ENCODE measurements at places on chromosomes 5 and 9. TPM values are rescaled to one million over a fixed set of nuclear protein-coding genes. Genes with fewer than 3 reads are reported as not detected.

Gene RIOK2
- total RNA-seq, result 41.3 TPM

Gene SLC34A3
- not detected for total RNA-seq

Gene RMRP
- total RNA-seq, result 12,624 TPM

Gene PCDHB8
- total RNA-seq, result not detected

Gene GARIN3
- total RNA-seq, result not detected

DNA sequence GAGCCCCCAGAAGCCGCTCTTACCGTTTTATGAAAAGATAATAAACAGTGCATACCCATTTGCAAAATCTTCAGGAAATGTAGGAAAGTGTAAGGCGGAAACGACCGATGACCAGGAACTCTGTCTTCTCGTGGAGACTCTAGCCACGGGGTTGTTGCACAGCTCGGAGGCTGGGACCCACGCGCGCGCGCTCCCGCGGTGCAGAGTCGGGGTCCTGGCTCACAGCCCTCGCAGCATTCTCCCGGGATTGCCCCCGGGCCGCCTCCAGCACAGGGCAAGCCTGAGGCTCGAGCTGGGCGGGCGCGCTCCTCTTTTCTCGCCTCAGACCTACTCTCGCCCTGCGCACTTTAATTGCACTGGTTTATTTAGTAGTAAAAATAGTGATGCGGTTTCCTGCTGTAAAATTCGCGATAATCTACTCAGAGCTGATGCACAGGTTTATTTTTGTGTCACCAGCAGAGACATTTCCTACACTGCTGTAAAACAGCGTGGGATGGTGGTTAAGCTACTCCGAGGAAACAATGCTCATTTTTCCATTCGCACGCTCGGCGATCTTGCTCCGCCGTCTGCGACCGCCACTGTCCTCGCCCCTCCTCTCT is 15.5 kb downstream of the TRIM7 start:
- peak; percentile 67 for DNase-seq

DNA sequence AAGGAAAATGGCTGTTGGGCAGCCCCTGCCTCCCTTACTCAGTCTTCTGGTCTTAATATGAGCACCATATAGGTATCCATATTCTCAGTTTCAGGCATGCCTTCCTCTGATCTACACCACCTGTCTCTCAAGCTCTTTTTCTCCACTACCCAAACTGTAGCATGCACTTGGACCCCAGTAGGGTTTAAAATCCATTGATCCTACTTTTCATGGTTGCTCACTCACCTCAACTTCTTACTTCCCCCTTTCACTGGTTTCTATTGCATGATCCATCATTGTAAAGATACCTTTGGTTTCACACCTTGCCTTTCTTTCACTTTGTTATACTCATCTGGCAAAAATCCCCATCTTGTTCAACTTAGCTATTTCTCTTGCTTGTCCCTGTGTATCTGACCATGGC is 159.4 kb downstream of the KDM4C start:
- DNase-seq, result no peak

DNA sequence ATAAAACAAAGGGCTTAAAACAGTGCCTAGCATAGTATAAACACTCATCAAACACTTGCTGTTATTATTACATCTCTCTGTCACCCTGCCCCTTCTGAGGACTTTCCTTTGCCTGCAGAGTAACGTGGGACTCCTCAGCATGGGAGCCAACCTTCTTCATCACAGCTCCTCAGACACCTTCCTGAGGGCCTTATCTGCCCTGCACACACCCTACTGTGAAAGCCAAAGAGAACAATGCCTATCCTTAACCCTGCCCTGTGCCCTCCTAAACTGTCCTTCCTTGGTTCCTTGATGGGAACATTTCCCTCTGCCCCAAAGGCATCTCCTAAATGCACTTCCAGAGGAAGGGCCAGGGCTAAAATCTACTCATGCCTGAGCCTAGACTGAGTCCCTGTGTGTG is 20.6 kb upstream of the HAND1 start:
- DNase-seq, result no peak

DNA sequence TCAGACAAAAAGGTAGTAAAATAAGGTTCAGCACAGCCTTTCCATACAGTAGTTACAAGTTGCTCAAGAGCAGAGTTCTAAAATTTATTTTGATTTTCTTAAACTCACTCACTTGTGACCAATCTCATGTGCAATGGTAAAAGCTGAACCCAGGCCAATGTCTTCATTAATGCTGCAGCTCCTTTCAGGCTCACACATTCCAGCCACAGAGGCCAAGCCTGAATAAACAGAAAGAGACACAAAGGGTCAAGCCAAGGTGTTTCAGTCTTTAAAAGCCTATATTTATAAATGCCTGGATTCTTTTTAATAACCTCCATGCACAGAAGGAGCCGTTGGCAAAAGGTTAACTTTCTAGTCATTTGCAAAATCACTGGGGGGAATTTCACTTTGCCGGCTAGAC is 152.5 kb downstream of the ADAMTS6 start:
- DNase-seq, result no peak

Gene RLN1
- 2.3 TPM for total RNA-seq

Gene FUT7
- total RNA-seq, result 0.21 TPM
